Spinal cord (tissue), 10 donors: ENCODE measurements at places on chromosomes 4 and X.

GRCh38 chr4:6002492-6002833 lies 15.8 kb downstream of the C4orf50 start:
- DNase-seq: no peak

GRCh38 chr4:31674313-31674947 lies 954.3 kb downstream of the PCDH7 start:
- DNase-seq: no peak

GRCh38 chrX:72046447-72046846 lies 85.3 kb downstream of the RTL5 start:
- DNase-seq: no peak

DNA sequence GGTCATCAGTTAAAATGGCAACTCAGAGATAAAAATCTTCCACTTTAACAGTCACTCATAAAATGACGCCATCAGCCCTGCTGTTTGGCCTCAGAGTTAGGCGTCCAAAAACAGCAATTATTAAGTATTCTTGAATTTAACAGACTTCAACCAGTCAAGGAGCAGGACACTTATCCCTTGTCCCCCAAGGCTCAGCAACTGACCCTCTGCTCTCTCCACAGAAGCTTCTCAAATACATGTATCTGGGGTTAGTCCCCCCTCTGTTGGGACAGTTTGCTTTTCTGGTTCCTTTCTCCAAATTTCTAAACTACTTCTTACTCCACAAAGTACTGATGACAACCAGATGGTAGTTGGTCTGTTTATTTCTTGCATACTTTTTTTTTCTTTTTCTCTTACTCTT lies 54.4 kb downstream of the SOD3 start:
- no peak for DNase-seq

DNA sequence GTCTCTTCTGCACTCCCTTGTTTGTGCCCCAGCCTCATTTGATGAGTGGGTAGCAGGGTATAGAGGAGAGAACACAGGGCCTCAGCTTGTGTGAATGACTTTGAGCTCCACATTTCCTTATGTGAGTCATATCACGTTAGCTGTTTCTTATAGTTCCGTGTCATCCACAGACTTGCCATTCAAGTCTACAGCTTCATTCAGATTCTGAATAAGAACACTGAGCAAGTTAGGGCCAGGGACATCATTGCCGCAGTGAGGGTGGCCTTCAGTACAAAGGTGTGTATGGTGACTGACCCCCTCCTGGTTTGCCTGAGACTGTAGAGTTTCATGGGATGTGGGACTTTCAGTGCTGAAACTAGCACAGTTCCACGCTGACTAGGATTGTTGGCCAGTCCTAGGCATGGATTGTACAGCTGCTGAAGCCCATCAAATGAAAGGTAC lies 23.6 kb downstream of the KLF3 start:
- no peak for DNase-seq

- DNase-seq: no peak
Measured at GRCh38 chrX:23380581-23380980, 45.9 kb downstream of the PTCHD1 start.

- DNase-seq: no peak
Measured at GRCh38 chr4:138553001-138553845, 311.1 kb upstream of the SLC7A11 start.

GRCh38 chr4:85430697-85431096 lies 44.3 kb upstream of the ARHGAP24 start:
- DNase-seq: no peak

DNA sequence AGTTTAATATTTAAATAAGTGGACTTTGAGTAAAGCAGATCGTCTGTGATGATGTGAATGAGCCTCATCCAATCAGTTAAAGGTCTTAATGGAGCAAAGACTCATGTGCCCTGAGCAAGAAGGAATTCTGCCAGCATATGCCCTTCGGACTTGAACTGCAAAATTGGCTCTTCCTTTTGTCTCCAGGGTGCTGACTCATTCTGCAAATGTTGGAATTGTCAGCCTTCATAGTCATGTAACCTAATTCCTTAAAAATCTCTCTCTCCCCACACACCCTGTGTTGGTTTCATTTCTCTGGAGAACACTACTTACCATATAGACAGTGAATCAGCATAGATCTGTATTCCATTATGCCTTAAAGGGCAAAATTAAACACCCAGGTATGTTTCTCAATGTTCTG lies 609.8 kb upstream of the GALNTL6 start:
- DNase-seq: no peak

GRCh38 chr4:37797374-37797773 lies 29.1 kb upstream of the PGM2 start:
- no peak for DNase-seq

DNA sequence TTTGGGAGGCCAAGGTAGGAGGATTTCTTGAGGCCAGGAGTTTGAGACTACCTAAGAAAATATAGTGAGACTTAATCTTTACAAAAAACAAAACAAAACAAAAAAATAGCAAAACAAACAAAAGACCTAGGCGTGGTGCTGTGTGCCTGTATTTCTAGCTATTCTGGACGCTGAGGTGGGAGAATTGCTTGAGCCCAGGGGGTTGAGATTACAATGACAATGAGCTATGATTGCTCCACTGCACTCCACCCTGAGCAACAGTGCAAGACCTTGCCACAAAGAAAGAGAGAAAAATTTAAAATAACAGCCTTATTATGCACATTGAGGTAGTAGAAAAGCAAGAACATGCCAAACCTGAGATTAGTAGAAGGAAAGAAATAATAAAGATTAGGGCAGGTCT lies 657.7 kb downstream of the PDHA2 start:
- no peak for DNase-seq

DNA sequence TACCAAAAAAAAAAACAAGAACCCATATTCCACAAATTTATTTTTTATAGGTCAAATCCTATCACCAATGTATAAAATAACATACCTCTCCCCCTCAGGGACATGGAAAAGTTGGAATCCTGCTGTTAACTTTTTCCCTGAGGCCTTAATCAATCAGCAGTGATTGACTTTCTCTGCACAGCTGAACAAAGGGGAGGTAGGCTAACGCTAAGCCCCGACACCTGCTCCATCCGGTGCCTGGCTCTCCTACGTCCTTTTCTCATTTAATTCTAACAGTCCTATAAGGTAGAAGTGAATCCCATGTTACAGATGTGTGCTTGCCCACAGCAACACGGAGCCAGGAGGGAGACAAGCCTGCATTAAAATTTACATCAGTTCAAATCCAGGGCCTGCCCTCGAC lies 2.8 kb downstream of the CENPU start:
- no peak for DNase-seq

DNA sequence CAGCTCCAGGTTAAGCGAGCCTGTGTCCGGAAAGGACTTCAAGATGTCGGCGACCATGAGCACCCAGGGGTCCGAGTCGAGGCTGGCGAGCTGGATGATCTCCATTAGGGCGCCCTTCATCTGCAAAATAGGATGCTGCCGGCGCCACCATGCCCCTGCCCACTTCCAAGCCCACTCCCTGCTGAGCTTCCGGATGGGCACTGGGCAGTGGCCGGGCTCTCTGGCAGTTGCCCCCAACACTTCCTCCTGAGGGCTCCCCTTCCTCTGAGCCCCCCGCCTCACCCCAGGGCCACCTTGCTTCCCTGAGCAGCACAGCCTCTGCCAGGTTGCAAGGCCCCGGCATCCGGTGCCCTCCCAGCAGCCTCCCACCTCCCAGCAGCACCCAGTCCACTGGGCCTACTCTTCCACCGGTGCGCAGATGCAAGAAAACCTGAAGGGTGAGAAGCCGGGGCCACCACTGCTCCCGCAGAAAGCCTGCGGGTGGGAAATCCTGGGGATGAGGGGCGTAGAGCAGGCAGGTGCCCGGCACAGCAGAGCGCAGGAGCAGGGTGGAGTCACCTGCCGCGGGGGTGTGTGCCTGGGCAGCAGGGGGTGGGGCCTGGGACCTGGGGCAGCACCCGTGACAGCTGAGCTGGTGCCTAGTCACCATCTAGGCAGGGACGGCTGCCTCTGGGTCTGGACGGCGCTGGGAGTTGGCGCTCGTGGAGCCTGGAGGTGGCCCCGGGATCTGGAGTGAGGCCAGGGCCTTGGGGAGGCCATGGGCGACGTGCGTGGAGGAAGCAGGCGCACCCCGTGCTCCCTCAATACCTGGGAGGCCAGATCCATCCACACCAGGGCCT lies 17.0 kb downstream of the NELFA start:
- no peak for DNase-seq

GRCh38 chrX:111646515-111646914 lies 34.5 kb upstream of the ALG13 start:
- DNase-seq: no peak

- no peak for DNase-seq
Measured at GRCh38 chrX:78687586-78687985, 28.5 kb upstream of the RTL3 start.

DNA sequence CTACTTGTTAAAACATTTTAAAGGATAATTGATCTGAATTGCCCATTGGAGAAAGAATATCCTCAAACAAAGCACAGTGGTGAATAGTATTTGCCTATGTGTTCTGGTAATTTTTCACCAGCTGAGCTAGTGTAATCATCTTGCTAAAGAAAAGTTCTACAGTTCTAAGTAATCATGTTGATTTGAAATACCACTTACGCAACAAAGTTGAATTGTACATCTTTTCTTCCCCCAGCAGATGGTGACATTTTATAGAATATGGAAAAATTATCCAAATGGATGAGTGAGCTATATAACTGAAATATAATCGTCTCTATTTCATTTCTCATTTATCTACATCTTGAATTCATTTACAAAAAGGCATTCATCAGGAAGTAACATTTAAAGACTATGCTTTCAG lies 9.7 kb upstream of the ZNF674 start:
- no peak for DNase-seq

- no peak for DNase-seq
Measured at GRCh38 chr4:31682796-31683195, 962.6 kb downstream of the PCDH7 start.

DNA sequence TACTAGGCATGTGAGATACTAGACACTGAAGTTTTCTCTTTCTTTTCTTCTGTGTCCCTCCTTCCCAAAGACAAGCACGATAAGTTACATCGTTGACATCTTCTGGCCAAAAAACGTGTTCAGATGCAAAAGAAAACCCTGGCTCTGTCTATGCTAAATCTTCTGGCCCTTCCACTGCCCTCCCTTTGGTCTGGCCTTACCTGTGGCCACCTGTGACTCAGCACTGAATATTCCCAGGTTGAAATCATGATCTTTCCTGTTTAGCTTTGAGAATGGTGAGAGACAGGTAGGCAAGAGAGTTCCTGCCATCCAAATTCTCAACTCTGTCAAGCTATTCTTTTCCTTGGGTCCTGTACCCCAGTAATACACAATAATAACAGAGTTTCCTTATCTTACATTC lies 12.3 kb downstream of the CLCN5 start:
- DNase-seq: no peak

- no peak for DNase-seq
Measured at GRCh38 chr4:41573502-41574001, 35.6 kb downstream of the LIMCH1 start.

DNA sequence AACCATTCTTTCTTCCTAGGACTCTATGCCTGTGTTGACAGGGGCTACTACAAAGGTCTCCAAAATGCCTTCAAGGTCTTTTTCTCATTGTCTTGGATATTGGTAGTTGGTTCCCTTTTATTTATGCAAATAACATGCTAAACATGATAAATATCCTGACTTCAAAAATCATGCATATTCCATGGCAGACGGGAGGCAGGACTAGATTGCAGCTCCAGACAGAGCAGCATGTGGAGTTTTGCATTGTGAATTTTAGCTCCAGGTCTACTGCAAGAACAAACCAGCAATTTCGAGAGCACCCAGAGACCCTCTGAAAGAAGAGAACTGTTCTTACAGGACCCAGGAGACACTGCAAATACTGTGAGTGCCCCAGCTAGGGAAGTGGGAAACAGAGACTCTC lies 254.9 kb downstream of the RCHY1 start:
- no peak for DNase-seq

GRCh38 chr4:177558995-177559394 lies 116.8 kb upstream of the AGA start:
- no peak for DNase-seq

- DNase-seq: no peak
Measured at GRCh38 chr4:166972071-166972470, 262.2 kb downstream of the SPOCK3 start.

- DNase-seq: peak; percentile 21
Measured at GRCh38 chrX:31298916-31299315, 227.1 kb upstream of the FTHL17 start.

- no peak for DNase-seq
Measured at GRCh38 chrX:71301195-71301924, at the start of gene ITGB1BP2. ITGB1BP2 (plus strand) TSS chrX:71301750; CDS start chrX:71301807, 57 bp downstream.

- DNase-seq: no peak
Measured at GRCh38 chrX:13697976-13698375, 9.0 kb downstream of the RAB9A start.

DNA sequence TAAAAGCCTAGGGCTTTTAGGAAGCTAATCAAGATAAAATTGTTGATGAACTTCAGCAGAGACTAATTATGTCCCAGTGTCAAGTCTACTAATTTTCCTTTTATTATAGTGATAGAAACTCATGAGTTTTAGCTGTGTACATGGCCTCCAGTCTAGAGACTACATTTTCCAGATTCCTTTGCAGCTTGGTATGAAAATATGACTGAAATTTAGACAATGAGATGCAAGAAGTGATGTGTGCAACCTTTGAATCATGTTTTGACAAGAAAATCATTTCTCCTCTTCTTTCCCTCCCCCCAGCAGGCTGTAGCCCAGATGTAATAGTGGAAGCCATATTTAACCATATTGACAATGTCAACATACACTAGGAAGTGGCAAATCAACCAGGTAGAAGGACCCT lies 30.3 kb upstream of the IL13RA2 start:
- no peak for DNase-seq

- no peak for DNase-seq
Measured at GRCh38 chrX:124337916-124338315, 5.5 kb downstream of the TEX13D start.

DNA sequence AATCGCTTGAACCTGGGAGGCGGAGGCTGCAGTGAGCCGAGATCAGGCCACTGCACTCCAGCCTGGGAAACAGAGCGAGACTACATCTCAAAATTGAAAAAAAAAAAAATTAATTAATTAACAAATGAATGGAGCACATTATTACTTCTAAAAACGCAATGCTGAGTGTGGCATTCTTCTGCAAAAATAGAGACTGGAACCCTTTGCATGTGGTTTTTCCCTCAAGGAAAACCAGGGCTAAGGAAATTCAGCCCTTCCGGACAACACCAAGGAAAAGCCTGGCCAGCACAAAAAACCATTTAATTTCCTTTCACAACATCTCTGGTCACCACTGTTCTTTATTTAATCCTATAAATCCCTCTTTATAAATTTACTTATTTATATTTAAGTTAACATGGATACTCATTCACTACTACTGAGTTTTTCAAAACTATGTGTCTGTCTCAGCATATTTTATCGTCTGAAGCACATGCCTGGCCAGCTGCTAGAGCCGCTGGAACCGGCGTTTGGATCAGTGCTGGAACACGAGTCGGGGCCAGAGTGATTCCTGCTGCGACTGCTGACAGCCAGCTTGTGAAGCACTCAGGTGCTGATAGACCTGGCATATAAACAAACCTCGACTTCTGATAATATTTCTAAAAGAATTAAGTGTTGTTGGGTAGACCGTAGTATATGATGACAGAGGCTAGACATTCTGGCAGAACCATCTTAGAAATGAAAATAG lies 84.5 kb upstream of the WWC2 start:
- DNase-seq: no peak

GRCh38 chr4:108693819-108694218 lies 43.4 kb downstream of the OSTC start:
- no peak for DNase-seq

- no peak for DNase-seq
Measured at GRCh38 chr4:78616046-78616498, 64.5 kb downstream of the ANXA3 start.
